Activated CD8-positive, alpha-beta T cell treated with anti-CD3 and anti-CD28 coated beads for 36 hours (primary cell): ENCODE measurements at places on chromosomes 5 and 9. TPM values are rescaled to one million over a fixed set of nuclear protein-coding genes. Genes with fewer than 3 reads are reported as not detected.

The CAPSL gene
- 0.43 TPM for total RNA-seq

The PCDHAC2 gene
- total RNA-seq, result not detected

The TAS2R1 gene
- total RNA-seq, result not detected

The UBE2QL1 gene
- total RNA-seq, result not detected

The PCDHB15 gene
- not detected for total RNA-seq

The PCDHGB6 gene
- not detected for total RNA-seq

The ZNF622 gene
- total RNA-seq, result 36.7 TPM

The SH2D3C gene
- 29.9 TPM for total RNA-seq

The DMRTA1 gene
- not detected for total RNA-seq

The NOXA1 gene
- 0.95 TPM for total RNA-seq

The WNT8A gene
- total RNA-seq, result not detected

The NKD2 gene
- 1.5 TPM for total RNA-seq

The ITGA2 gene
- total RNA-seq, result 0.86 TPM

The PRRX2 gene
- total RNA-seq, result 0.85 TPM

The NEUROG1 gene
- not detected for total RNA-seq

The LOX gene
- total RNA-seq, result not detected

The PCDHA11 gene
- total RNA-seq, result not detected

The NUTM2F gene
- not detected for total RNA-seq

The NAIF1 gene
- total RNA-seq, result 11.8 TPM

The SH3TC2 gene
- total RNA-seq, result not detected

The MAST4 gene
- total RNA-seq, result 10.0 TPM

The PPP3R2 gene
- total RNA-seq, result not detected

The IRX2 gene
- total RNA-seq, result not detected

The PALM2AKAP2 gene
- total RNA-seq, result not detected

The ZFP37 gene
- total RNA-seq, result 1.3 TPM

The FNBP1 gene
- total RNA-seq, result 268 TPM

The ERMP1 gene
- 14.7 TPM for total RNA-seq

The RANBP3L gene
- not detected for total RNA-seq

The CBY3 gene
- total RNA-seq, result 0.47 TPM

The PCDHA12 gene
- not detected for total RNA-seq

The LRRC14B gene
- 0.16 TPM for total RNA-seq

The SLC27A6 gene
- not detected for total RNA-seq

The MPDZ gene
- not detected for total RNA-seq

The TMEM252 gene
- total RNA-seq, result not detected
